ENCODE measurements at places on chromosomes 3 and 15. TPM values are rescaled to one million over a fixed set of nuclear protein-coding genes. Genes with fewer than 3 reads are reported as not detected.

Gene LAMB2
- 604 TPM for total RNA-seq

Gene WDR93
- not detected for total RNA-seq

Gene SRGAP3
- 2.4 TPM for total RNA-seq

Gene CIDEC
- total RNA-seq, result 0.26 TPM

Gene DBR1
- total RNA-seq, result 12.4 TPM

Gene CCDC33
- 2.8 TPM for total RNA-seq

Gene SCN11A
- not detected for total RNA-seq

Gene TXNRD3
- 31.2 TPM for total RNA-seq

Gene RASL12
- total RNA-seq, result 116 TPM

Gene CCR4
- not detected for total RNA-seq

Gene SLC22A14
- total RNA-seq, result not detected

Gene ADAMTS9
- total RNA-seq, result 168 TPM

Gene MAP3K13
- total RNA-seq, result 47.8 TPM

All from uterus (tissue), 4 donors.